CD4-positive, alpha-beta T cell treated with Interleukin-2 at 100 ng/mL for 4 hours (primary cell): ENCODE measurements at places on chromosomes 3 and 15.

DNA sequence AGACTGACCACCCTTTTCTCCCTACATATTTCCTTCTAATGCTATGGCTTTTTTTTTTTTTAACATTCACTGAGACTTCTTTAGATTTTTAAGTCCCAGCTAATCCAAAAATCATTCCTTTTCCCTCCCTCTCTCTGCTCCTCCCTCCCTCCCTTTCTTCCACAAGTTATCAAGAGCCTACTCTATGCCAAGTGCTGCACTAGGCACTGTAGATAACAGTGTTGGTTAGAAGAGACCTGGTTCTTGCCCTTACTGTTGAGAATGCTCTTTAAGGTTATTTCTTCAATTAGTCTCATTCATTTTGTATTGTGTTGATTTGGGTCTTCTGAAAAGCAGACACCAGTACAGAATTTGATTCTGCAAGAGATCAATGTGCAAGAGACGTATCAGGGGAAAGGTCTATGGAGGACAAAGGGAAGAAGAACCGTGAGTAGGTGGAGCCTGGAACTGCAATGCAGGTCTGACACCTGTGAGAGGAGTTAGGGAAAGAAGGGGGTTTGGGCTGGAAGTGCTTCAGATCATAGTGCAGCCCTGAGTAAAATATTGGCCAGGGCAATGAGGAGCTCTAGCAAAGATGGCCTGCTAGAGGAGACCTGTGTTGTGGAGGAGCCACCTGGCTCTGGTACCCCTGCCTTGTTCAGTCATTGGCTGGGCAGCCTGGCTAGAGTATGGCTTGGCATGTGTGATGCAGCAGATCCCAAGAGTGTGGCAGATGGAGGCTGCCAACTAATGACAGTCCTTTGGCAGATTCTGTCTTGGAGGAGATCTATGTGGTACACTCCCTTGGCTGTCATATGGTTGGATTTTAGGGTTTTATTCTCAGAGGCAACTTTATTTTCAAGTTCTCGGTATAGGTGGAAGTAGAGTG, 9.7 kb upstream of the PCOLCE2 start:
- no peak for DNase-seq

- DNase-seq = no peak
These were observed 48.4 kb downstream of the EOMES start for GRCh38 chr3:27673701-27674100.

GRCh38 chr3:88809993-88810392, 297.4 kb upstream of the EPHA3 start:
- DNase-seq = no peak

DNA sequence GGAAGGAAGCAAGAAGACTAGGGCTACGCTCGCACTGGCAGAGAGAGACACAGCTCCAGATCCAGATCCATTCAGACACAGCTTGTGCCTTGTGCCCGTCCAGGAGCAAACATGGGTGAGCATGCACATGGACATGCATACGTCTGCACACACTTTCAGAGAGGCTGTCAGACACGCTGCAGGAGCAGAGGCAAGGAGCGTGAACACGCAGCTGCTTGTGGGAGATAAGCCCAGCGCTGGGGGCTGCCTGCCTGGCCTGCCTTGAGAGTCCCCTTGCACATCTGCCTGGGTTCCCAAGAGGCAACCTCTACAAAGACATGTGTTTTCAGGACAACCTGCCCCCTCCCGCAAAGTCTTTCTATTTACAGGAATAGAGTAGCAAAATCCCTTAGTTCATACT, 13.6 kb upstream of the BAHD1 start:
- DNase-seq = no peak
